ENCODE measurements at places on chromosomes 6 and 20.

GRCh38 chr20:34532320-34532719 is 16.1 kb downstream of the DYNLRB1 start:
- no peak for DNase-seq

- no peak for DNase-seq
Measured at GRCh38 chr20:56579301-56579710, 46.3 kb downstream of the FAM209B start.

GRCh38 chr6:44234101-44235025 is 11.0 kb downstream of the SLC29A1 start:
- DNase-seq, result peak; percentile 72

GRCh38 chr20:7346562-7346961 is 579.1 kb downstream of the BMP2 start:
- DNase-seq, result no peak

- no peak for DNase-seq
Measured at GRCh38 chr20:57432862-57433491, 41.8 kb downstream of the RBM38 start.

GRCh38 chr20:22502731-22503191 is 81.6 kb downstream of the FOXA2 start:
- DNase-seq, result no peak

DNA sequence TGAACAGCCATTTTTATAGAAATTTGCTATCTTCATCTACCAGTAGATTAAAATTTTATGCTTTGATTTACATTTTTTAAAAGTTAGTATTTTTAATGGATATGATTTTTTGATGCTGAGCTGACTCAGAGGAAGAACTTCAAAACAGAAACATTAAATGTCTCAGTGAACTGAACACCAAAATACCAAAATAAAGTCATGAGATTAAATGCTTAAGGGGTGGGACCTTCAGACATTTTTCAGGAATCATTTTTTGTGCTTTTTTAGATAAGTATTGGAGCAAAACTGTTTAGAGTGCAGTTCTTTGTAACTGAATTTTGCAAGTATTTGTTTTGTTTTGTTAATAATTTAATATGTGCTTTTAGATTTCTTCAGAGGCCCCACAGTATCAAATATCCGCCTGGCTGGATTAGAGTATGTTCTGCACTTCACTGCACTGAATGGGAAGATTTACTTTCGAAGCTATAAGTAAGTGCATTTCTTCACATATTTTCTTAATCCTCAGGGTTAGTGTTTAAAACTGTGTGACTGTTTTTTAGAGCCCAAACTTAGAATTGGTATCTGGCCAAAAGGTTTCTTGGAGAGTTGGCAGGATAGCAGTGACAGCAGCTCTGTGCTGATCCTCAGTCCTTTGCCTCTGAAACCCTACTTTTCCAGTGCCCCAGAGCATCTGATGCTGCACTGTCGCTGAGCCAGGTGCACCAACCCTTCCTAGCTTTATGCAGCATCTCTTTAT is 33.7 kb downstream of the RPF2 start:
- DNase-seq, result no peak

GRCh38 chr6:112178846-112179245 is 75.5 kb downstream of the LAMA4 start:
- no peak for DNase-seq

DNA sequence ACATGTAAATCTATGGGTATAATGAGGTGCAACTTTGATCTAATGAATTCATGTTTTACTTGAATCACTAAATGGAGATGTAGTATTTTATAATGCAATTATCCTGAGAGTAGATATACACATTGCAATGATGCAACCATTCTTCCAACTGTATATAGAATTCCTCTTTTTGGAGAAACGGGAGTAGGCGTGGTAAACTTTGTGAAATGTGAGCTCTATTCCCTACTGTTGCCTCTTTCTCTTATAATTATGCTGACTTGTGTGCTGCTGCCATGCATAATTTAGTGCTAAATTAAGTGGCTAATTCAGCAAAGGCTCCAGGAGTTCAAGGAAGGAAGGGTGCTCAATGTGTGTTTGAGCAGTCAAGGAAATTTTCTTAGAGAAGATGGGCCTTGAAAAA is 116.6 kb upstream of the SLC35B3 start:
- no peak for DNase-seq

GRCh38 chr6:7541175-7542064 is at the start of gene DSP:
Gene DSP, plus strand, starts transcription at chr6:7541671. Its CDS starts 245 bp downstream, at chr6:7541916.
- no peak for DNase-seq

- no peak for DNase-seq
Measured at GRCh38 chr20:36074983-36075382, 79.6 kb upstream of the EPB41L1 start.

GRCh38 chr6:120083186-120083585 is 733.6 kb upstream of the MAN1A1 start:
- DNase-seq, result no peak

DNA sequence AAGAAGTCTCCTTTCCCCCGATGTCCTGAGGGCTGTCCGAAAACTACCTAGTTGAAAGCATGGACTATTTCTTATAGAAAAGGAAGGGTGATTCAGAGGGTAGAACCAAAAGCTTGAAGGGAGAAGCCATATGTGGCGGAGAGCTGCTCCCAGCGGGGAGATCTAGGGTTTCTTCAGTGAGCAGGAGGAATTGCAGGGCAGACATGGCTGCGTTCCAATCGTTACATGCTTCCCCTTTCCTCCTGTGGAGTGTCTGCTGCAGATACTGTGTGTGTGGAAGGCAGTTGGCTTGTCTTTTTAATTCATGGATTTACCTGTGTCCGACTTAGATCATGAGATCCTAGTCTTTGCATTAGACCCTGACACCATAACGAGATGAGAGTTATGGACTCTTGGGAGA is 799.5 kb downstream of the QKI start:
- DNase-seq, result no peak

- DNase-seq, result no peak
Measured at GRCh38 chr20:48689874-48690571, 137.8 kb downstream of the PREX1 start.
